Stimulated activated naive CD4-positive, alpha-beta T cell treated with Interleukin-2 at 50 U/mL for 16 hours (primary cell): ENCODE measurements at places on chromosomes 1 and 21.

DNA sequence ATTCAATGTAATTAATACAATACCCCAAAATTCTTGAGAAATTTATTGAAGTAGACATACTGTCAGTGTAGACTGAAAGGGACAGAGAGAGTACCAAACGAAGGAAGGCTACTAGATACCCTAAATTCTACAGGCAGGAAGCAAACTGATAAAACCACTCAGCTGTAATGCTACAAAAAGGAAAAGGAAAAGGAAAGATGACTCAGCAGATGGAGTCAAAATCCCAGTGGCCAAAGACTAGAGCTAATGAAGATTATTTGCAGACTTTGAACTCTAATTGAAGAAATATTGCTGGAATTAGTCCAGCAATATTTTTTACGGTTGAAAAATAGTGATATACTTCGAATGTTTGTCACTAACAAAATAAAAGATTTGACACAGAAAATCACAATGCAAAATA lies 671.9 kb downstream of the BRINP3 start:
- DNase-seq, result no peak

GRCh38 chr1:104853276-104853675 lies 1103.6 kb downstream of the AMY1C start:
- no peak for DNase-seq

DNA sequence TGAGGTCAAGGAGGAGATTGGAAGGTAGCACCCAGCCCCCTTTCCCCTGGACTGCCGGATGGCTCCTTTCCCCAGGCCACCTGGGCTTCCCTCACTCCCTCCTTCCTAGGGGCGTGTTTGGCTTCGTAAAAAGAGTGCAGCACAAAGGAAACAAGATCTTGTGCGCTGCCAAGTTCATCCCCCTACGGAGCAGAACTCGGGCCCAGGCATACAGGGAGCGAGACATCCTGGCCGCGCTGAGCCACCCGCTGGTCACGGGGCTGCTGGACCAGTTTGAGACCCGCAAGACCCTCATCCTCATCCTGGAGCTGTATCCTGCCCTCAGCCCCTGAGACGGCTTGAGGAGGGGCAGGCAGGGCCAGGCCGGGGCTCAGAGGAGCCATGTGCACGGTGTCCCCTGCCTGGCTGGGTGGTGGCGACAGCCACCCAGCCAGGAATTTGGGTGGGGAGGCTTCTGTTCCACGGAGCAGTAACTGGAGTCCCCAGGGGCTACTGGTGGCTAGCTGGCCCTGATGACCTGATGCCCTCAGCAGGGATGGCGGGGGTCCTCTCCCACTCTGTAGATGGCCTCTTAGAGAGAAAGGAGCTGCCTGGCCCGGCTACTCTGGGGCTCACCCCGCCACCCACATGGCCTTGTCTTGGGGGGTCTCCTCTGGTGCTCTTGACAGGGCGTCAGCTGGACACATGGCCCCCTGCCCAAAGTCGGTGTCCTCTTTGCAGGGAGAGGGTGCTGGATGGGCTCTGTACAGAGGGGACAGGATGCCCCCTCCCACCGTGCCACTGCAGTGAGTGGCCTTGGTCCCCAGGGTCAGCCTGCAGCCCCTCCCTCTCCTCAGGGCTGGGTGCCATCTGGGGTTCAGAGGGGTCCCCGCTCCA lies 39.5 kb downstream of the TRIM11 start:
- DNase-seq, result no peak

DNA sequence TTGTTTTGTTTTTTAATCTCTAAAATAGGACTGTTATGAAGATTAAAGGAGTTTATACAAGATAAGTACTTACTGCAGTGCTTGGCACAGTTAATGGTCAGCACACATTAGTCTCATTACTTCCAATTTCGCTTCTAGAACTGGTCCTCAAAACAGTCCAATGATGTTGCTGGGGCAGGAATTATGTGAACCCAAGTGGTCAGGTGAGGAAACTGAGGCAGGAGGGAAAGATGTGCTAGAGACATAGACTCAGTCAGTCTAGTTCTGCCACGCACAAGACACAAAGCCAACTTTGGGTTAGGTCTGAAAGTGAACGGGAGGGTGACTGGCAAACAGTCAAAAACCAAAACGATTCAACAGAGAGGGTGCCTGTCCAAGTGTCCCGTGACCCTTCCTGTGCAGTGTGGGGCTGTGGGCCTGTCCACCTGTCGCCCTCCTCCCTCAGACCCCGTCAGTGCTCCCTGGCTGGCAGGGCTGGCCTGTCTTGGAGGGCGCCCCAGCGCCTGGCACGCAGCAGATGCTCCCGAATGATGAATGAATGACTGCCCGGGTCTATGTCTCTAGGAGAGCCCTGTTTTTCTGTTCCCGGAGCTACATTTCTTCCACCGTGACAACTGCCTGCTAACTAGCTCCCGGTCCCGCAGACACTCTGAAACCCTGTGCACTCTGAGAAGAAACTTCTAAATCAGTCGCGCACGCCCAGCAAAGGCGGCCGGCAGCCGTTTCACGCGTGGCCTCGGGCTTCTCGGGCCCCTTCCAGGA lies 2.4 kb downstream of the LRP8 start:
- DNase-seq, result no peak

GRCh38 chr1:93614986-93615581 lies 66.6 kb downstream of the BCAR3 start:
- DNase-seq, result peak; percentile 47

DNA sequence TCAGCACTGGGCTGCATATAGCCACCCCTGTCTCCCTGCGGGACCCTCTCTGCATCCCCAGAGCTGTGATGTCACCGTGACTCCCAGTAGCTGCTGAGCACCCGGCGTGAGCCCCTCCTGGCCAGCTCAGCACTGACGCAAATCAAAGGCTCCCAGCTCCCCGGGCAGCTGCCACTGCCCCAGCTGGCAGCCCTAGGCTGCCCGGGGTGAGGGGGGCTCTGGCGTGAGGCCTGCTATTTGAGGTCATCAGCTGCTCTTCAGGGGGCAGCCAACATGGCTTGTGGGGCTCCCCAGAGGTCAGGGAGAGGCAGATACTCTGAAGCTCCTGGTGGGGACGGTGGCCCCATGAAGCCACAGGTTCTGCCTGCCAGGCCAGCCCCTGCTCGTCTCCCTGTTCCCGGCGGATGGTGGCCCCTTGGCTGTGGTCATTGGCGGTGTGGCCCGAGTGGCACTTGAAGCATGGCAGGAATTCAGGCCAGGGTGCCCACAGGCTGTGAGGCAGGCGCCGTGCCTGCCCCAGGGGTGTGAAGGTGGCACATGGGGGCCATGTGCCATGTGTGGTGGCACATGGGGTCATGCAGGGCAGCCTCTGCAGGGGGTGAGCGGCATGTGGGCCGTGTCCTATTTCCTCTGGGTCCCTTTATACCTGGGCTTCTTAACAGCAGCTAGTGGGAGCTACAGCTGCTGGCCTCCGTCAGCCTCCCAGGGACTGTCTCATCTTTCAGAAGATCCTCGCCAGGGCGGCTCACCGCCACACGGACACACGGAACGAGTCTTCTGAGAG lies 85.4 kb downstream of the SIK1 start:
- DNase-seq, result no peak

DNA sequence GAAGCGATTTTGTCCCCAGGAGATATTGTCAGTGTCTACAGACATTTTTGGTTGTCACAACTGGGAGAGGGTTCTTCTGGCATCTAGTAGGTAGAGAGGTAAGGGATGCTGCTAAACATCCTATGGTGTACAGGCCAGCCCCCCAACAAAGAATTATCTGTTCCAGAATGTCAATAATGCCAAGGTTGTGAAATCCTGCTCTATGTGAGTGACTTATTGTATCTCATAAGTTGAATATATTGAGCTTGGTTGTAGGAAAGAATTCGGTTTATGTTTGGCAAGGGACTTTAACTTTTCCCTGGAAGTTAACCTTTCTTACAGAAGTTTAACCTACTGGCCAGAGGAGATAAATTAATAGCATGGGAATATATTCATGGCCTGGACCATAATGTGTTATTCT lies 52.6 kb upstream of the ANGPTL1 start:
- DNase-seq, result no peak

- DNase-seq, result no peak
Measured at GRCh38 chr1:219661464-219662092, 48.7 kb upstream of the ZC3H11B start.

DNA sequence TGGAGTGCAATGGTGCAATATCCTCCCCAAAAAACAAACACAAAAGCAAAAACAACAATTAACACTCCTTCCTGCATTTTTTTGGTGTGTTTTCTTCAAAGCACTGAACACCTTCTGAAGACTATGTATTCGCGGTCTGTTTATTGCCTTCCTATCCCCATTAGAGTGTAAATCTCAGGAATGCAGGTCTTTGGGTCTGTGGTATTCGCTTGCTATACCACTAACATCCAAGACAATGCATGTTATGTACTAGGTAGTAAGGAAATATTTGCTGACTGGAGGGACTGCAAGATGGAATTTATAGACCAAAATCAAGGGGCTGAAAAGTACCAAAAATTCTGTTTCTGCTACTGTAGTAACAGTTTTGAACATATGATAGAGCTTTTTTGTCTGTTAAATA lies 299.4 kb downstream of the RYR2 start:
- no peak for DNase-seq

GRCh38 chr21:35530766-35531165 lies 481.7 kb upstream of the RUNX1 start:
- DNase-seq, result no peak

DNA sequence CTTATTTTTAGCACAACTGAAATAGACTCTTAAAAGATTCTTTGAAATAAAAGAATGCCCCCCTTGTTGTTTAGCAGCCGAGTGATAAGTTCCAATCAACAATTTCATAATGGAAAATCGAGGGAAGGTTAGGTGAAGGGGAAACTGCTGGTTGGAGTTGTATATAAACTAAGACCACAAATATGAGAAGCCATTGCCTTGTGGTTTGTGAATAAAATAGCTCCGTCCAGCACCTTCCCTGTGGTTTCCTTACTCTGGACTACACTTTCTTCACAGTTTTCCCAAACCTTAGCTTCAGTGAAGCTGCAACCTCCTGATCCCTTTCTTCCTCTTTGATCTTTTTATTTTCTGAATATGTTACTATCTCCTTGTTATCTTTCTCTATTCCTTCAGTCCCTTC lies 6.7 kb upstream of the RAB3GAP2 start:
- no peak for DNase-seq

DNA sequence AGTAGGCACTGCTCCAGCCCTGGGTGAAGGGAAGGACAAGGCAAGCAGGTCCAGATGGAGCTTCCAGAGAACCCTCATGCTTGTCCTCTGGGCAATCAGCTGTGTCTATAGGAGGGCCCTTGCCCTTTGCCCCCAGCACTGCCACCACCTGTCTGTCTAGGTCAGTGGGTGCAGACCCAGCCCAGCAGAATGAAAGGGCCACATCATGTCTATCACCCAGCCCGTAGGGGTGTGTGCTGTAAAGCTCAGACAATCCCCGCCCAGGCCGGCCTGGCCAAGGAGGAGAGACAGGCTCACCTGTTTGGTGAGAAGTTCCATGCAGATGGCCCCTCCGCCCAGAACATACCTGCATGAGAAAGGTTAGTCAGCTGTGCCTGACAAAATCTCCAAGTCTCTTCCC lies 7.0 kb downstream of the UBE2Q1 start:
- no peak for DNase-seq
